ENCODE measurements at places on chromosomes 1 and 21. TPM values are rescaled to one million over a fixed set of nuclear protein-coding genes. Genes with fewer than 3 reads are reported as not detected.

NAV1 gene
- polyA plus RNA-seq, result 3.1 TPM

FAM167B gene
- polyA plus RNA-seq, result 5.2 TPM

ARHGAP29 gene
- 5.1 TPM for polyA plus RNA-seq

COL18A1 gene
- 4.8 TPM for polyA plus RNA-seq

BRWD1 gene
- polyA plus RNA-seq, result 21.0 TPM

NFYC gene
- 69.0 TPM for polyA plus RNA-seq

ATXN7L2 gene
- 5.2 TPM for polyA plus RNA-seq

PBX1 gene
- 10.6 TPM for polyA plus RNA-seq

SPAG17 gene
- polyA plus RNA-seq, result 0.09 TPM

GSTM3 gene
- polyA plus RNA-seq, result 39.8 TPM

GNL2 gene
- 48.2 TPM for polyA plus RNA-seq

C1QC gene
- 10.4 TPM for polyA plus RNA-seq

MAP3K21 gene
- 0.06 TPM for polyA plus RNA-seq

KRTAP21-2 gene
- polyA plus RNA-seq, result not detected

CIART gene
- 11.7 TPM for polyA plus RNA-seq

ALG14 gene
- 0.48 TPM for polyA plus RNA-seq

A3GALT2 gene
- not detected for polyA plus RNA-seq

IFNAR1 gene
- 10.9 TPM for polyA plus RNA-seq

ATP1A4 gene
- polyA plus RNA-seq, result 0.03 TPM

VHLL gene
- polyA plus RNA-seq, result not detected

C1orf116 gene
- polyA plus RNA-seq, result 0.49 TPM

TMPRSS15 gene
- polyA plus RNA-seq, result not detected

UTS2 gene
- polyA plus RNA-seq, result 0.20 TPM

TMEM200B gene
- polyA plus RNA-seq, result 0.55 TPM

PRAMEF18 gene
- polyA plus RNA-seq, result not detected

DOP1B gene
- 7.4 TPM for polyA plus RNA-seq

ANGPTL7 gene
- polyA plus RNA-seq, result 1.6 TPM

PKNOX1 gene
- 9.7 TPM for polyA plus RNA-seq

SNX7 gene
- 1.8 TPM for polyA plus RNA-seq

HPDL gene
- 0.73 TPM for polyA plus RNA-seq

DTL gene
- polyA plus RNA-seq, result 0.23 TPM
